T1000 (cell line): ENCODE measurements at places on chromosomes 1 and 21.

DNA sequence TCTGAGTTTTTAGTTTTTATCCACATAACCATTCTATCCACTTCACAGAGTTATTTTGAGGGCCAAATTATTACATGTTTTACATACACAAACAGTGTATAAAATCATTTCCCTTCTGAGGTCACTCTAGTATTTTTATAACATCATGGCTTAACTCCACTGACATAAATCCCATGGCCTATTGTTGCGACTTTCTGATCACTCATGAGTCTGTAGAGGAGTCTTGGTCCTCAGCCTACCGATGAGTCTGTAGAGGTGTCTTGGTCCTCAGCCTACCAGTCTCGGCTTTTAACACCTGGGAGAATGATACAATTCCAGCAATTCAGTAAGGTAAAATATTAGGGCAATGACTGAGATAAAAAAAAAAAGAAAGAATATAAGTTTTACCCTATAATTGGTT is 483.7 kb downstream of the USP25 start:
- DNase-seq, result no peak

DNA sequence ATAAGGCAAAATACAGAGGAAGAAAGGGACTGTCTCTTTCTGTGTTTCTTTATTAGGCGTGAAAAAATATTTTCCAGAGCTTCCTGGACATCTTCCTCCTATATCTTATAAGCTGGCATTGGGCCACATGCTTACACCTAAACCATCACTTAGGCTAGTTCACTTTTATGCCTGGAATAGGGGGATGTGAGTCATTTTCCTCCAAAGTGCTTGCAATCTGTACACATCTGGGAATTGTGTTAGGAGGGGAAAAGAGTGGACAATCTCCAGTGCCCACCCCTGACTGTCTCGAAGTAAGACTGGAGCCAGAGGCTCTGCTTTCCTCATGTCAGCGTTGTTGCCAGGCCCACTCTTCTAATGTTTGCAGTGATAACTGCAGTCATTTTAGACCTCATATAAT is 29.9 kb downstream of the GIPC2 start:
- DNase-seq, result no peak

DNA sequence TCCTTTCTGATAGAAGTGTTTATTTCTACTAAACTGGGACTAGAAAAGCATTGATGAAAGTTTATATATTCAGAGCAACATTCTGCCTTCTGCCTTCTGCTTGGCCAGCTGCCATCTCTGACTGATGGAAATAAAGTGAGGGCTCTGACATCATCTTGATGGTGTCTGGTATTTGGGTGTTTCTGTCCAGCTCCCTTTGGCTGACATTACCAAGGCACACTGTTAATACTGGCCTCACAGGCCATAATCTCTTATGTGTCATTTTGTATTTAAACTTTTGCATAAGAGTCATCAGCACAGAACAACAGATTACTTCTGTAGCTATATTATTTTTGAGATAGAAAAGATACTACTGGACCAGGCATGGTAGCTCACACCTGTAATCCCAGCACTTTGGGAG is 216.9 kb downstream of the RYR2 start:
- DNase-seq, result no peak

DNA sequence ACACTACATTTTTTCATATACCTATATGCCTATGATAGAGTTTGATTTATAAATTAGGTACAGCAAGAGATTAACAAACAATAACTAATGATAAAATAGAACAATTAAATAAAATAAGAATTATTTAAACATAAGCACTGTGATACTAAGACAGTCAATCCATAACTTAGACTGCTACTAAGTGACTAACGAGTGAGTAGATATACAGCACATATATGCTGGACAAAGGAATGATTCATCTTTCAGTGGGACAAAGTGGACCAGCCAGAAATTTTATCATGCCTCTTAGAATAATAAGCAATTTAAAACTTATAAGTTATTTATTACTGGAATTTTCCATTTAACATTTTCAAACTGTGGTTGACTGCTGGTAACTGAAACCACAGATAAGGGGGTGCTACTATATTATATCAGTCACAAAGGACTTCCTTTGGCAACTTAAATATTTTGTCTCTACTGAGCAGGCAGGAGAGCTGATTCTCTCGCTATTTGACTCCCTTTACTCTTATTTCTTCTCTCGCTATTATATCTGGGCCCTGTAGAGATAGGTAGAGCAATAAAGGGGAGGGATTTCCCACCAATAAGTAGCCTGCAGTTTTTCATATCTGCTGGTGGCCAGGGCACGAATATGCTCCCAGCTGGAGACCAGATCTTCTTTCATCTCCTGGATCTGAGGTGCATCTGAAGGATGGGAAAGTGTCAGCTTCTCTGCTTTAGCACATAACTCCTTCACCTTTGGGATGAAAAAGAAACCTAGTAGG is 10.8 kb downstream of the SPTA1 start:
- DNase-seq, result no peak

- DNase-seq, result no peak
Observed at GRCh38 chr1:114295321-114295720, 141.7 kb upstream of the SYT6 start.

GRCh38 chr1:36834586-36834985 is 199.7 kb downstream of the GRIK3 start:
- DNase-seq, result no peak

- no peak for DNase-seq
Observed at GRCh38 chr1:91674107-91674506, 173.5 kb downstream of the CDC7 start.

DNA sequence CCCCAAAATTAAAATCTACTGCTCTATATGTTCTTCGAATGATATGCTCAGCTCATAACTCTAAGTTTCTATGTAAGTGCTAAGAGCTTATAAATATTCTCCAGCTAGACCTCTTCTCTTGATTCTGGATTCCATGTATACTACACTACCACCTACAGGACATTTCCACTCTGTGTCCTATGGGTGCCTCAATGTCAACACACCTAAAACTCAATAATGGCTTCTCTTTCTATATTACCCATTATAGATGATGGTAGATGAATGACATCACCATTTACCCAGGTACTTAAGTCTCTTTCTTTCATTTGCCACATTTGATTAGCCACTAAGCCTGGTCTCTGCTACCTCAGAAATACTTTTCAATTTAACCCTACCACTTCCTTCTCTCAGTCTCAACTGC is 41.3 kb downstream of the TBX19 start:
- no peak for DNase-seq

DNA sequence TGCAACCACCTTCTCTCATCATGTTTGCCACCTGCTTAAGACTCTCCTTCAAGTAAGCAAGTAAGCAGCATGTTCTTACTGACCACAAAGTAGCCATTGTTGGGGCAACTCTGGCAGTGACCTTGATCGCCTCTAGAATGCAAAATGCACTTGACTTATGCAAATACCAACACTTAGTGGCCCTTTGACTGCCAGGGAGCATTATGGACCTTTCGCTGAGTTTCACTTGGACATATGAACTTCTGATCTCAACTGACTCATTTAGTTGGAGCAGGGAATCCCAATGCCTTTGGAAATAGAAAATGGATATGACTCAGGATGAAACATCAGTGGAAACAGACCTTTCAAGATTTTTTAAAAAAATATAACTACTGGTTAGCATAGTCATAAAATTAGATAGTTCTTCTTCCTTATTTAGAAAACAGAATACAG is 6.1 kb upstream of the PLA2G5 start:
- DNase-seq, result no peak

- DNase-seq, result no peak
Observed at GRCh38 chr1:229271448-229272159, 693 bp downstream of the RAB4A start.

DNA sequence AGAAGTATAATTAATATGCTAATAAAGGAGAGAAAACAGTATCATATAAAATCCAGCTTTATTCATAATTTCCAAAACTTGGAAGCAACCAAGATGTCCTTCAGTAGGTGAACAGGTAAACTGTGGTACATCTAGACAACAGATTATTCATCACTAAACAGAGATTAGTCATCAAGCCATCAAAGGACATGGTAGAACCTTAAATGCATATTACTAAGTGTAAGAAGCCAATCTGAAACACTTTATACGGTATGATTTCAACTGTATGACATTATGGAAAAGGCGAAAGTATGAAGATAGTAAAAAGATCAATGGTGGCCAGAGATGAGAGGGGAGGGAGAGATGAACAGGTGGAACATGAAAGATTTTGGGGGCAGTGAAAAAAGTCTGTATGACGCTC is 541.7 kb downstream of the SMYD3 start:
- no peak for DNase-seq
